ENCODE measurements at places on chromosomes 2 and 18.

- DNase-seq, result no peak
Observed at GRCh38 chr18:79068341-79068936, 755 bp upstream of the ATP9B start.

DNA sequence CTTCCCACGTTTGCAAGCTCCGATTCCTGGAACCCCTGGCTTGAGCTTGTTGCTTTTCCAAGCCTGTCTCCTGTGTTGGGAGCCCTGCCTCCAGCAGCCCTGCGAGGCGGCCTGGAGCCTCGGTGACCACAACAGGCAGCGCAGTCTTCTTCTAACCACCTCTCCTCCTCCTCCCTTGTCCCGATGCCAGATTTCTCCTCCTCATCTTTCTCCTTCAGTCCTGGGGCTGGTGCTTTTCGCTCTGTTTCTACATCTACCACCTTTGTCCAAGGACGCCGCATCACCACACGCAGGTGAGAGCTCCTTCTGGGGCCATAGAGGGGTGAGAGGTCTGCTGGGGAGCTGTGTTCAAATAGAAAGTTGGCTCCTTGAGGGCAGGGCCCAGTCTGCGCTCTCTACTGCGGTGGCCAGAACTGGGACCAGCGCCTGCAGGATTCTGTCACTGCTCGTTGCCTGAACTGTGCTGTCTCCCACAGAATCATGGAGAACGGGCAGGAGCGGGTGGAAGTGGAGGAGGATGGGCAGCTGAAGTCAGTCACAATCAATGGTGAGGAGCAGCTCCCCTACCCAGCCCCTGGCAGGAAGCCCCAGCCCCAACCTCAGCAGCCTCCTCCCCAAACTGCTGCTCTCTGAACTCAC, 3.9 kb downstream of the DNAJB2 start:
- DNase-seq, result no peak

DNA sequence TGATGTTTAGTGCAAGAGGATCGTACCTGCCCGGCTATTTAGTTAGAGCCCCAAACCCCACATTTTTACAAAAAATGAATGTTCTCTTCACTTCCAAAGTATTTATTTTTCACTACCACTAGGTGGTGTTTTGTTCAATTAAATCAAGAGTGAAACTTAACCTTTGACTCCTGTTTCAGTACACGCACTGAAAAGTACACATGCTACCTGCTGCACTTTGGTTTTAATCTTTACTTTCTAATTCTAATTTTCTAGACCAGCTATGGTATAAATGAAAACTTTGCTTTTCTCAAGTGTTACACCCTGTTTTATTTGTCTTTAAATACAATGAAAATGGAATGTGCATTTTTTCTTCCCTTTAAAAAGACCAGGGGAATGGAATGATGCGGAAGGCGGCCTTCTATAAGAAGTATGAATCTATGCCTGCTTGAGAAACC, 31.4 kb upstream of the CHN1 start:
- DNase-seq, result peak; percentile 61

- DNase-seq, result no peak
Observed at GRCh38 chr2:130985206-130985780, 108.0 kb downstream of the FAM168B start.

DNA sequence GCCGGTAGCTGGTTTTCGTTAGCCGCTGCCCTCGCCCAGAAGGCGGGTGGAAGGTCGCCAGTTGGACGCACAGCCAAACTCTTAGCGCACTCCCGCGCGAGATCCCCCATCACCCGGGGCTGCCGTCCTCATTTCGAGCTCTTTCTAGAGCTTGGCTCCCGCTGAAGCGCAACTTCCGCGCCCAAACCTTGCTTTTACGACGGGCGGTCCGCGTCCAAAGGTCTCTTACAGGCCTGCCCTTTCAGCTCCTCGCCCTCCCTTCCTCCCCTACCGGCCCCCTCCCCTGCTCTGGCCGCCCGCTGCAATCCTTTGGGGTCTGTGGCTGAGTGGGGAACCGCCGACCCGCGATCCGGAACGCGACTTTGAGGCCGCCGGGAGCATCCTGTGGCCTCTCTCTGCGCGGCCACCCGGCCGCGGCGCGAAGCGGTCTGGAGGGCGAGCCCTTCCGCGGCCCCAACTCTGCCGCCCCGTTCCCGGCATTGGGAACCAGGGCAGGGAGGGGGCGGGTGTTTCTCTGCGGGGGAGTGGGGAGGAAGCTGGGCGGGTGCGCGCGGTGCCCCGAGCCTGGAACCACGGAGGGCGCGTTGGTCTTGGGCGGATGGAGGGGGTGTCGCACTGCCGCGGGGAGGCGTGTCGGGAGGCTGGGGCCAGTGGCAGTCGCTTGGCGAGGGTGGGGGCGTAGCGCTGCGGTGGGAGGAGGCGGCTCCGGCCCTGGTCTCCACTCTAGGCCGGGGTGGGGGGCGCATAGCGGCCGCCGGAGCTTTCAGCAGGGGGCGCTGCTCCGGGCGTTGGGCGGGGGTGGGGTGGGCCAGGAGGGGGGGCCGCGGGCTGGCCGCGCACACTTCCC, at the start of gene GDF7:
GDF7 (plus strand) TSS at position 841 of the 847 bp plus-strand sequence. CDS start 96 bp downstream, outside the sequence.
- DNase-seq, result peak; percentile 74

Measured in common myeloid progenitor, CD34-positive (primary cell).